ENCODE measurements at places on chromosomes 16 and 17.

DNA sequence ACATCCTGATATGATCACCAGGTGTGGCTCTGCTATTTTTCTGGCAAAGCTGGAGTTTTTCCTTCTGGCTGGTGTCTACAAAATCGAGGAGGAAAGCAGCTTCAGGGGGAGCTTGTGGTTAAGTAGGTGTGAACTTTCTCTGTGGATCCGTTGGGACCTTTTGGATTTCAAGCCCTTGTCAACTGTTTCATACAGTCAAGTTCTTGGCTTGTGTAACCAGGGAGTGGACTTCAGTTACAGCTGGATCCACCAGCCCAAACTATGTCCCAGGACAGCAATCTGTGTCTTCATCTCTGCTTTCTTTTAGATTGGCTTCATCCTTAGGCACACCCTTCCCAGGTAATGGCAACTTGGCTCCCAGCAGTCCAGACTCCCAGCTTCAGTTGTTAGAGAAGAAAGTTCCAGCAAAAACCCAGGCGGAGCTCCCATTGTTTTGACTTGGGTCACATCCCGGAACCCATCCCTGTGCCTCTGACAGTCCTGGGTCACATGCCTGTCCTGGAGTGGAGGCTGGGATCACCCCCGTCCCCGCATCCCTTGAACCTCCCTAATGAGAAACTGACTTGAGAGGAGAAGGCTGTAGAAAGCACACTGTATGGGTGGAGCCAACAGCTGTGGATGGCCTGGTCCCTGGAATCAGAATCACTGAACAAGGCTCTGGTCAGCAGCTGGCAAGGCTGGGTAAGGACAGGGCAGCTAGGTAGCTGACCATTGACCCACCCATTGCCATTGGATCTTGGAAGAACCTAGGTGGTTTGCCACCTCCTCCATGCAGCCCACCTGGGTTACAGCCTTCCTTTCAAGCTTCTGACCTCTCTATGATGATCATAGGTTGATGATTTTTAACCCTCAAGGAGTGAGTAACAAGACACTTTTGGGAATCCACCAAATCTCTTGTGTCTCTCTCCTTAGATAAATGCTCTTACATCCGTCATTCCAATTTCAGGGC is 18.1 kb downstream of the NKD1 start:
- no peak for DNase-seq

DNA sequence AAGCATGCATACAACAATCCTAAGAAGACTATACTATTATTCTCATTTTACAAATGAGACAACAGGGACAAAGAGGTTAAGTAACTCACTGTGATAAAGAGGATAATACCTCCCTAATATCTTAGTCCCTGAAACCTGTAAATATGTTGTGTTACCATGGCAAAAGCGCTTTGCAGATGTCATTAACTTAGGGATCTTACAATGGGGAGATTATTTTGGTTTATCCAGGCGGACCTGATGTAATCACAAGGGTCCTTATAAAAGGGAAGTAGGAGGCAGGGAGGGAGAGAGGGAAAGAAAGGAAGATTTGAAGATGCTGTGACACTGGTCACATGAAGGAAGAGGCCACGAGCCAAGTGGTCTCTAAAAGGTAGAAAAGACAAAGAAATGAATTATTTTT is 164.7 kb downstream of the CNTNAP4 start:
- DNase-seq: no peak

DNA sequence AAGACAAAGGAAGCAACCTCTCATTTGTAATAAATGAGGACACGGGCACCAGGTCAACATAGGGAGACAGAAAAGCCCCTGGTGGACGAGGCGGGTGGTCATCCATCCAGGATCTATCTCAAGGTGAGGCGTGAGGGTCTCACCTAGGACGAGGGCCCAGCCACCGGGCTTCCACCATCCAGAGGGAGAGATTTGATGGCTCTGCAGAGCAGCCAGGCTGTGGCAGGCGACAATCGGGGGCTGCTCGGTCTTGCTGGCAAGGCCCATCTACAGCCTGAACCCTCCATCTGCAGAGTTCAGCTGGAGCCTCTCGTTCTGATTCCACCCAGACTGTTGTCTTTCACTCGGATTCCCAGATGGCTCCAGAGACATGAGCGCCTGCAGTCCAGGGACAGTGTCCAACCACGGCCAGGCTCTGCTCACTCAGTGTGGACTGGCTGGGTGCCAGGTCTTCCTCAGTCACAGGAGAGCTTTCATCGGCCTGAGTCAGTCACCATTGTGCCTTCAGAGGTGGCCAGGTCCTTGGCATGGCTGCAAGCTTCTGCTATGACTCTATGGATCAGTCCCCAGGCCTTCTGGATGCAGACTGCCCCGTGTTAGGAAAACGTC is 5.9 kb downstream of the LITAFD start:
- peak; percentile 72 for DNase-seq

DNA sequence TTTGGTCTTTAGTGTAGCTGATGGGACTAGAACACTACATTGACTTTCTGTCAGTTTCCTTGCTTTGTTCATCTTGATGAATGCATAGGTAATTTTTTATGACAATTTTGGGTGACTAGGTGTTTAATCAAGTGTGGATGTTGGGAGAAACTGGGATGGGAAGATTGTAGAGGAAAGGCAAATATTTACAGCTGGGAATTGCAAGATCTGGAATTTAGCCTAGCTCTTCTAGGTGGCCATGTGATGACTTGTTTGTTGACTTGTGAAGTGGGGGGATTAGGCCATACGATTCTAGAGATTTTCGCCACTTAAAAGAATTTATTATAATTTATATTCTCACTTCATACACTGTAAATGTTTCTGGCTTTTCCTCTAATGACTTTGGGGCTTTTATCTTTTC is 480.3 kb upstream of the GOT2 start:
- no peak for DNase-seq

DNA sequence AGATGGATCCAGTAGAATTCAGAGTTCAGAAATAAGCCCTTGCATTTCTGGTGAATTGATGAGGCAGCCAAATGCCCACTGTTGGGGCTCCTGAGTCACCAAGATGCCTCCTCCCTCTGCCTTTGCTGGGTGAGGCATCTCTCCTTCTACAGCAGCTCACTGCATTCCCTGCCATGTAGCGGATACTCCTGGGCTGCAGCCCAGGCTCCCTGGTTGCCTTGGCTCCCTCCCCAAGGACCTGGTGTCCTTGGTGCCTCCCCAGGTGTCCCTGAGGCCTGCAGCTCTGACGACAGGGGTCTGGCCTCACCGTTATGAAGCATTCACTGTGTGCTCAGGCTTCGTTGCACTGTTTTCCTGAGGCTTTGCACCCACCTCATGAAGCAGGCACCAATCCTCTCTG is 7.7 kb downstream of the RAP1GAP2 start:
- no peak for DNase-seq

- no peak for DNase-seq
Measured at GRCh38 chr17:81259058-81259605, 20.0 kb downstream of the NDUFAF8 start.

GRCh38 chr17:32551186-32551955 is 64.6 kb downstream of the CDK5R1 start:
- peak; percentile 52 for DNase-seq

DNA sequence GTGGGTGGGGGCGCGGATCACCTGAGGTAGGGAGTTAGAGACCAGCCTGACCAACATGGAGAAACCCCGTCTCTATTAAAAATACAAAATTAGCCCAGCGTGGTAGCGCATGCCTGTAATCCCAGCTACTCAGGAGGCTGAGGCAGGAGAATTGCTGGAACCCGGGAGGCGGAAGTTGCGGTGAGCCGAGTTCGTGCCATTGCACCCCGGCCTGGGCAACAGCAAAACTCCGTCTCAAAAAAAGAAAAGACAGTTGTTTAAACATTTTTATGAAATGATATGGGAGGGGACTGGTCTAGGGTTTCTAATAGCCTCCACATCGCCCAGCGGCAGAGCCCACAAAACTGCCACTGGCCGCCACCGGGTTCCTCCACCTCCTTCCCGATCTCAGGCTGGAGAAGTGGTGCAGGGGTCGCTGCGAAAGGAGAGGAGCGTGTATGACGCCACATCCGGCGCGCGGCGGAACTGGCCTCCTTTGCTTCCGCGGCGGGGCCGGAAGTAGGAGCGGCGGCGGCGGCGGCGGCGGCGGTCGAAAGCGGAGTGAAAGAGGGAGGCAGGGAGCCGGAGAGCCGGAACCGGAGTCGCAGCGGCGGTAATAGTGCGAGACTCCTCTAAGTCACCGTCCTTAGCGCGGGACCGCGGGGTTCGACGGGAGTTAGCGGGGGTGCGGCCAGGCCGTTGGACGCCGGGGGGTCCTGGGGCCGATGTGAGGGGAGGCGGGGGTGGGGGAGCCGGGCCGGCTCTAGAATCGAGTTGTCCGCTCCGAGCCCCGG is at the start of gene PPP4C:
PPP4C (plus strand) TSS at position 492 of the 773 bp plus-strand sequence. CDS start 384 bp downstream, outside the sequence.
- peak; percentile 94 for DNase-seq

- DNase-seq: peak; percentile 69
Measured at GRCh38 chr17:82216301-82217119, 3.9 kb upstream of the CCDC57 start.

DNA sequence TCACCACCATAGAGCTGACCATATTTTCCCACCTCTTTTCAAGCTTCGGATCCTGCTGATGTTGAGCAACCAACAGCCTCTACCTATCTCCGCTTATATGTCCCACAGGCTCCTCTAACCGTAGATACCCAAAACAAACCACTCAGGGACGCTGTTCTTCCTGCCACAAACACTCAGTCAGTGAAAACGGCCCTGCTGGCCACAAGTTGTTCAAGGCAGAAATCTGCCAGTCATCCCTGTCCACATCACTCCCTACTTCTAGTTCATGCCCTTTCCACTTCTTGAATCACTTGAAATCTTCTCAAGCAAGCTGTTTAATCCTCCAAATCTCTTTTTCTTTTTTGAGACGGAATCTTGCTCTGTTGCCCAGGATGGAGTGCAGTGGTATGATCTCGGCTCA is 7.9 kb downstream of the RABEP2 start:
- no peak for DNase-seq

DNA sequence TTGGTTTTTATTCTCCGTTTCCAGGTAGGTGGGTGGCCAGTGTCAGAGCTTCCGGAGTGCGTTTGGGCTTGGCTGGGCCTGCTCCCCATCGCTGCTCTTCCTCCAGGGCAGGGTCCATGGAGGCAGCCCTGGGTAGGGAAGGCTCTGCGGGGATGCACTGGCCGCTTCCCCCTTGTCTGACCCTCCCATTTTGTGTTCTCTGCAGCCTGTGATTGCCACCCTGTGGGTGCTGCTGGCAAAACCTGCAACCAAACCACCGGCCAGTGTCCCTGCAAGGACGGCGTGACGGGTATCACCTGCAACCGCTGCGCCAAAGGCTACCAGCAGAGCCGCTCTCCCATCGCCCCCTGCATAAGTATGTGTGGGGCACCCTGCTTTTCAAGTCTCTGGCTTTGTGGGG is 158.3 kb downstream of the NTN1 start:
- no peak for DNase-seq

- DNase-seq: peak; percentile 46
Measured at GRCh38 chr17:81035521-81036196, 708 bp downstream of the BAIAP2 start.

DNA sequence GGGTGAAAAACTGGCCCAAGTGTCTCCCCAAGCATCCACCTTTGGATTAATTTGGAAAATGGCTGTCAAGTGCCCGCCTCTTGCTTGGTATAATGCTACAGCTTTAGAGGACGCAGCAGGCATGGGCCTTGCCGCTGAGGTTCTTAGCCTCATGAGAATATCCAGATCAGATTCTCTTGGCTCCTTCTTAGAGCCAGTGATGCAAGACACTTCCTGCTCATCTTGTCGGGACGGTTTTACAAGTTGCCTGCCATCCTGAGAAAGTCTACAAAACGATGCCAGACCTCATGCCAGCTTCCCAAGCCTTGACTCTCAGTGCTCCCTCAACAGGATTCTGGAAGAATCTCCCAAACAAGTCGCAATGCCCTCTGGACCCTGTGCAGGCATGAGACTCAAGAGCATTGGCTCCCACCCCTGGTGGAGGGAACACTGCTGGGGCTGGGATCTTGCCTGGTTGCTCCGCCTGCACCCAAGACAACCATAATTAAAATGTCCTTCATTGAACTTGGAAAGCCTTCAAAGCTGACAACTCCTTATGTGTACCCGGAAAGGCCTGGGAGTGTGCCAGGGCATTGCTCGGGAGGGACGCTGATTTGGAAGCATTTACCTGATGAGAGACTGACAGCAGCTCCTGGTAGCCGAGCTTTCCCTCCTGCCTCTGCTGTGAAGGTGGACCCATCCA is 25.8 kb upstream of the STH start:
- DNase-seq: no peak

DNA sequence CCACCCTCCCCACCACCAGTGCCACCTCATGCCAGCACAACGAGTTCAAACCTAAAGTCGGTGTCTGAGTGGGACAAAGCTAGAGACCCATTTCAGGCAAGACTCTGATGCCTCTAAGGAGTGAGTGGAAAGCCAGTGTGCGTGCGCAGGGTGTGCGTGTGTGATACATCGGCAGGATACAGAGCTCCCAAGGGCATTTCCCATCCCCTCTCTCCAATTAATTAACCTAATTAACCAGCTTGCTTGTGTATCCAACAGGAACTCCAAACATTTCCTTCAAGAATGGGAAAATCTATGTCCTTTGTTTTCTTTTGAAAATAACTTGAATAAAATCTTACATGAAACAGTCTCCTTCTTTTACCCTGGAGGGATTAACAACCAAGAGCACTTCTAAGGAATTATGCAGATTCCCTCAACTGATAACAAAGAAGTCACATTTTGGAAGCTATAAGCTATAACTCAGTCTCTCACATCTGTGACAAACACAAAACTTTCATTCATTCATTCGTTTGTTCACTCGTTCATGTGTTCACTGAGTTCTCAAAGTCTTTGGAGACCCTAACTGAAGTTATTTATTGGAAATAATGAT is 9.9 kb downstream of the ATPAF2 start:
- DNase-seq: no peak

GRCh38 chr17:29711588-29712385 is 89.1 kb upstream of the CORO6 start:
- DNase-seq: no peak

DNA sequence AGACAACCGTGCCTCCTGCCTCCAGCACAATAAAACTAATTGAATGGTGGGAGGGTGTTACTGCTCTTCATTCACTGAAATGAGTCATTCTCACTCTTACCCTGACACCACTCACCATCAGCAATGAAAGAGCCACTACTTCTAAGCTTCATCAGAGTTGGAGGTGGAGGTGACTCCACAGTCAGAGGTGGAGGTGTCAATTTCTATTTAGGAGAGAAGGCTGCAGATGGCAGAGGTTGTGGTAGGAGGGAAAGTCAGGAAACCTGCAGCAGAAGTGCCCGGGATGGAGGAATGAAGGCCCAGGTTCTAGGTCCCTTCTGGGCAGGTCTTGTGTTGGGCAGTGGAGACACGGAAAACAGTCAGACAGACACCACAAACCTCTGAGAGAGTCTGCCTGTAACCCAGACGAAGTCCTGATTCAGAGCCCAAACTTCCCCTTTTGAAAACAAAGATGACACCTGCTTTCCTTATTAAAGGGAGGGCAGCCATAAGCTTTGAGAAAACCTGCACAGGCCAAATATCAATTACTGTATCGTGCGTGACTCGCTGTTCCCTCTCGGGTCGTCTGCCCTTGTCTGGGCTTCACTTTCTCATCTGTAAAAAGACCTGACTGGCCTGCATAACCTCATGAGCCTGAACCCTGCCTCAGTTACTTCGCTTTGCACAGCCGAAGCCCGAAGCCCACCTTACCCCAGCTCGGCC is 668 bp downstream of the ATPAF2 start:
- peak; percentile 11 for DNase-seq
